ENCODE measurements at places on chromosomes 13 and 19.
A peak's percentile ranks its signal among the peaks of the same experiment; 100 is the strongest.

- no peak for DNase-seq
These were observed 641 bp downstream of the PPP5C start for GRCh38 chr19:46347572-46347883.

DNA sequence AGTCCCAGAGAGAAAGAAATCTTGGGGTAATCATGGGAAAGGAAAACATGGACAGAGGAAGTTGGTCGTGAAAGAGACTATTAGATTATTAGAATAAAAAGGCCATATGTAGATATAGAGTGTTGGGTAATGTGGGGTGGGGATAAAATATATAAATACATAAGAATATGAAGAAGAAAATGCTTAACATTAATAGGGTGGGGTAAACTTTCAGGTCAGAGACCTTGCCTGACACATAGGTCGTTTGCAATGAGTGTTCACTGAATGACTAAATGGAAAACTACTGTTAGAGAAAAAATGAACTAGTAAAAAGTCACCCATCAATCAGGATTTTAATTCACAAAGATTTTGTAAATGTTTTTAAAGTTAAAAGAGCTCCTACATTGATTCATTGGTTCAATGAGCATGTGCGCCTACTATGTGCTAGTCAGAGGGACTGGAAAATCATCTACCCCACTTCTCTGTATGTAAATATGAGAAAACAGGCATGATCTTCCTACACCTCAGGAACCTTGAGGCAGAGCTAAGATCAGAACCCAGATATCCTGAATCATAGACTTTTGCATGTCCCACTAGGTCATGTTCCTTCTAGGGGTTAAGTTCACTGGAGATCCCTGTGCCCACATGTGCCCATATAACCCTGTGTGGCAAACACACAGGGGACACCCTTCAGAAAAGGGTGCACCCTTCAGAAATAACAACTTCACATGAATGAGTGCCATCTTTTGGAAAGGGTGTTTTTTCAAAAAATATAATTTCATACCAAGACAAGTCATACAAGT is 24.6 kb upstream of the KLF12 start:
- DNase-seq, result no peak

DNA sequence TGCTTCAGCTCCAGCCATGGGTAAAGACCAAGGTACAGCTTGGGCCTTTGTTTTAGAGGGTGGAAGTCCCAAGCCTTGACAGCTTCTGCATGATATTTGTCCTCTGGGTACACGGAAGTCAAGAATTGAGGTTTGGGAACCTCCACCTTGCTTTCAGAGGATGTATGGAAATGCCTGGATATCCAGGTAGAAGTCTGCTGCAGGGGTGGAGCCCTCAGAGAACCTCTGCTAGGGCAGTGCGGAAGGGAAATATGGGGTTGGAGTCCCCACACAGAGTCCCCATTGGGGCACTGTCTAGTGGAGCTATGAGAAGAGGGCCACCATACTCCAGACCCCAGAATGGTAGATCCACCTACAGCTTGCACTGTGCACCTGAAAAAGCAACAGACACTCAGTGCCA is 23.0 kb upstream of the MYO16 start:
- no peak for DNase-seq

DNA sequence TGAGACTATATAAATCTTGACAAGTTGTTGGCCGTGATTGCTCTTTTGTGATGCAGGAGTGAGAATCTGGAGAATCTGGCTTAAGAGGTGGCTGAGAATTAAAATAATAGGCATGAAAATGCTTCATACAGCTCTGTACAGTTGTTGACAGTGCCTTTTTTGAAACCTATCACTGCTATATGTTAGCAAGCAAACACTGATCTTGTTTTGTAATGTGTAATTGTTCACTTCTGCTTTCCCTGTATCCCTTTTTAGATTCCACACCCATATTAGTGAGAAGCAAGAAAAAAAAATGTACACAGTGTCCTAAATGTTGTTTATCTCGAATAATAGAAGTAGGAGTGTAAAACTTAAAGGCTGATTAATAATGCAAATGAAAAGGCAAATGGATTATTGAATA is 31.1 kb downstream of the ITM2B start:
- no peak for DNase-seq

GRCh38 chr13:44293908-44294735 is 79.5 kb upstream of the SERP2 start:
- DNase-seq, result no peak

- no peak for DNase-seq
These were observed 4.9 kb downstream of the SSC5D start for GRCh38 chr19:55493052-55493644.

DNA sequence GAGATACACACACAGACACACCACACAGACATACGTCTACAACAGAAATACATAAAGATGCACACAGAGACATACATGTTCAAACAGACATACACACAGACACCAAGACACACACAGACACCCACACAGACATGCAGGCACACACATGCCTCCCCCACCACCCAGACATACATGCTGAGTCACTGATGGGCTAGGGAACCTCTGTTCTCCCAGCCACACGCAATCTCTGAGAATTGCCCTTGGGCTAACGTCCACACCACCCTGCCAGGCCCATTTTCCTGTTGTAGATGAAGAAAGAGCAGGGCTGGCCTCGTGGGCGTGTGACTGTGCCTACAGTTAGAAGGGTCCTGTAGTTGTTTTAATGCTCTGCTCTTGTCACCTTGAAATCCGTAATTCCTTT is 261.9 kb downstream of the KCNRG start:
- DNase-seq, result no peak

DNA sequence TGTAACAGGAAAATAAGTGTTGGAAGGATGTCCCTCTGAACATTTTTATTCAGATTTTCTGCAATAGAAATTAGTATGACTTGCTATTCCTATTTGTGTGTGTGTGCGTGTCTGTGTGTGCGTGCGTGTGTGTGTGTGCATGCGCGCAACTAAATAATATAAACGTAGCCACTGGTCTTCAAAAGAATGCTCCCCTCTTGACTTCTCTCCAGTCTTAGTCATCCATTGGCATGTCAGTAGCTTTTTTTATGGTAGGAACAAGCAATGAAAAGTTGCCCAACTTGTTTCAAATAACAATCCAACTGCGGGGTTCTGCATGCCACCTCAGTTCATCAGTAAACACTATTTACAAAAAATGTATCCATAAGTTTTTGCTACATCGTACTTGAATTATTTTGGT is 249.6 kb downstream of the GPC6 start:
- no peak for DNase-seq

DNA sequence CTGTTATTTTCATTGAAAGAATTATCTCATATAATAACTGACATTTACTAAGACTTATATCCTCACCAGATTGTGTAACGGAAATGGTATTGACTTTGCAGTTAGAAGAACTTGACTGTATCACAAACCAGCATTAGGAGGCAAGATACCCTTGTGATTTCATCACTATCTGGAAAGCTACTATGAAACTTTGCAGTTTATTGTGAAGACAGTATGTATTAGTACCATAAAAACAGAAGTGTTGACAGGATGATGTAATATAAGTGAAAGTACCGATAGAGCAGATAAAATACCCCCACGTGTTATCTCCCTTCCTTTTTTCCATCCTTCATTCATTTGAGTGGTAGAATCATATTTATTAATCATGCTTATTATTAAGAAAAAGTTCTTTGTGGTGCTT is 365.7 kb upstream of the KLHL1 start:
- no peak for DNase-seq

DNA sequence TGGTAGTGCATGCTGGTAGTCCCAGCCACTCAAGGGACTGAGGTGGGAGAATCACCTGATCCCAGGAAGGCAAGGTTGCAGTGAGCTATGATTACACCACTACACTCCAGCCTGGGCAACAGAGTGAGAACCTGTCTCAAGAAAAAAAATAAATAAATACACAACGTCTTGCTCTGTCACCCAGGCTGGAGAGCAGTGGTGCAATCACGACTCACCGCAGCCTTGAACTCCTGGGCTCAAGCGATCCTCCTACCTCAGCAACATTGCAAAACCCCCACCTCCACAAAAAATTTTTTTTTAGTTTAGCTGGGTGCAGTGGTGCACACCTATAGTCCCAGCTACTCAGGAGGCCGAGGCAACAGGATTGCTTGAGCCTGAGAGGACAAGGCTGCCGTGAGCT is 8.8 kb downstream of the TPM4 start:
- DNase-seq, result no peak

- DNase-seq, result no peak
These were observed 45.2 kb upstream of the RANBP3 start for GRCh38 chr19:6023085-6023682.

GRCh38 chr13:77898097-77898496 is 20.5 kb downstream of the EDNRB start:
- no peak for DNase-seq

DNA sequence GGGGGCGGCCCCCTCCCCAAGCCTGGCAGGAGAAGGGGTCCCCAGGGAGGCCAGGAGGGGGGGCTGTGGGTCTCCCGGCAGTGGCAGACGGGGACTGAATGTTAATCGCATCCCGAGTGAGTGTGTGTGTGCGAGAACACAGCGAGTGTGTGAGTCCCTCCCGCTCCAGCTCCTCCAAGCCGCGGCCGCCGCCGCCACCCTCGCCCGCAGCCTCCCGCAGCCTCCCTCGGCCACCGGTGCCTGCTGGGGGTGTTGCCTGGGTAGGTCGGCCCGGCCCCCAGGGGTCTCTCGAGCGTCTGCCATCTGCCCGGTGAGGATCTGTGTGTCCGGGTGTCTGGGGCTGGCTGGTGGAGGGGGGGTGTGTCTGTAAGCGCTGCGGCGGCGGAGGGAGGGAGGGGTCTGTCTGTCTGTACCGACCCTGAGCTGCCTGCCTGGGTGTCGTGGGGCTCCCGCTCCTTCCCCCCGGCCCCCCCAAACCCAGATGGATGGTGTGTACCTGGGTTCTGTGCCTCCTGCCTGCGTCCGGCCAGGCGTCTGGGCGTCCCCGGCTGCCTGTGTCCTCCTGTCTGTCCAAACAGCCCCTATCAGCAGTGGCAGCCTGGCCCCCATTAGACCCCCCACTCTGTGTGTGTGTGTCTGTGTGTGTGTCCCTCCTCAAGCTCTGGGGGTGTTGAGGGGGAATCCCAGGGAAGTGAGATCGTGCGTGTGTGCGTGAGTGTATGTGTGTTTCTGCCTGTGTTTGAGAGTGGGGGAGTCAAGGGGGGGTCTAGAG is at the start of gene GRIN2D:
Gene GRIN2D, plus strand, starts transcription at position 110 of the 772 bp plus-strand sequence. CDS start 4,725 bp downstream, outside the sequence.
- no peak for DNase-seq

GRCh38 chr19:1264801-1265614 is 4.1 kb upstream of the CIRBP start:
- DNase-seq, result no peak

DNA sequence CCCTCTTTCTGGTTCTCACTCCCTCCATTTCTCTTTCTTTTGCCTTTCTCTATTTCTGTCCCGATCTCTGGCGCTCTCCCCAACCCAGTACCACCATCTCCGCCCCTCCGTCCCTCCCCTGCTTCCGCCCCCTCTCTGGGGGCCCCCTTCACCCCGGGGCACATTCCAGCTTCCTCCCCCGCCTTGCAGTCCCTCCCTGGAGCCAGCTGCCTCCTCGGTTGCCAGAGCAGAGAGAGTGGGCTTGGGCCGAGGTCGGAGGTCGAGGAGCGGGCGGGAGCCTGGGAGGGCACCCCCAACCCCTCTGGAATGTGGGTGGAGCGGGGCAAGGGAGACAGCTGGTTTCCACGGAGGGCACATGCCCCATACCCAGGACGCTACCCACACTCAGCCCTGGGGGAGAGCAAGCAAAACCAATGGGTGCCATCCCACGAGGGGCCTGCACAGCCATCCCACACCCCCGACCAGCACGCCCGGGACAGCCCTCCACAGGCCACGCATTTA is 6.5 kb upstream of the CIRBP start:
- no peak for DNase-seq

GRCh38 chr13:99352351-99353245 is 45.4 kb upstream of the GPR183 start:
- no peak for DNase-seq

DNA sequence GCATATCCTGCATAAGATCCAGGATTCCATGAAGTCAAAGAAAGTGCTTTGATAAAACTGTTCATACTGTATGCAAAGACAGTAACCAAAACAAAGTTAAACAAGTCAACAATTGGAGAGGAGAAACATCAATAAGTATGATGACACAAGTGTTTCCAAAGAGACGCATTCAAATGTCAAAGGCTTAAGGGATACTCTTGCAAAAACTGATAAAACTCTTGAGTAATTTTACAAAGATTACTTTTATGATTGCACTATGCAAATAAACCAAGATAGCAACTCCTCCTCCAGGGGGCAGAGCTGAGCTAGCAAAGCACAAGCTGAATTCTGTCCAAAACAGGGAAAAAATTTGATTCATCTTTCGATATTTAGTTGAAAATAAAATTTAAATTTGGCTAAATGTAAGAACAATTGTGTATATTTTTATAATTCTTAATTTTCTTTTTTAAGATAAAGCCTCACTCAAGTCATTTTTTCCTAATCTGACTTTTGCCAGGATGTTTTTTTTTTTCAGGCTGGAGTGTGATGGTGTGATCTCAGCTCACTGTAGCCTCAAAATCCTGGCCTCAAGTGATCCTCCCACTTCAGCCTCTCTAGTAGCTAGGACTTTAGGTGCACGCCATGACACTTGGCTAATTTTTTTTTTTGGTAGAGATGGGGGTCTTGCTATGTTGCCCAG is 84.0 kb downstream of the MZT1 start:
- DNase-seq, result no peak

DNA sequence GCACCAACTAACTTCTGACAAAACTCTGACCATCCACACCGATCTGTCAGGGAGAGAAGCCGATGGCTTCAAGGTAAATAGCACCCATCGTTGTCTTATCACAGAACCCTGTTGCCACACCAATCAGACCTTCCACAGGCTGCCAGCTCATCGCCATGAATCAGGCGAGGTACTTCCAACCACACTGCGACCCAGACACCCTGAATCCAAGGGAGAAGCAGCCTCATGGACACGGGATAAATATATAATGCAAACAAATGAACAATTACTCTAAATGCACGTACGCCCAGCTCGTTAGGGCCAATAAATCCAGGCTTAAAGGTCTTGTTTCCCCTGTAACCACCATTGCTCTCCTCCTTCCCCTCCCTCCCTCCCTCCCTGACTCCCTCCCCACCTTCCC is 20.8 kb downstream of the RANBP3 start:
- DNase-seq, result peak; percentile 79

GRCh38 chr13:55669051-55669450 is 1471.7 kb upstream of the PRR20A start:
- no peak for DNase-seq

- no peak for DNase-seq
These were observed 2.1 kb downstream of the SNAPC2 start for GRCh38 chr19:7921967-7922835.

- peak; percentile 24 for DNase-seq
These were observed 23.1 kb downstream of the TBC1D4 start for GRCh38 chr13:75458696-75459422.

GRCh38 chr13:31067416-31068118 is 94.1 kb downstream of the HSPH1 start:
- no peak for DNase-seq

- peak; percentile 97 for DNase-seq
These were observed 47.4 kb downstream of the ZFP14 start for GRCh38 chr19:36331353-36332228.

- DNase-seq, result no peak
These were observed 224.4 kb upstream of the HTR2A start for GRCh38 chr13:47121092-47121763.

DNA sequence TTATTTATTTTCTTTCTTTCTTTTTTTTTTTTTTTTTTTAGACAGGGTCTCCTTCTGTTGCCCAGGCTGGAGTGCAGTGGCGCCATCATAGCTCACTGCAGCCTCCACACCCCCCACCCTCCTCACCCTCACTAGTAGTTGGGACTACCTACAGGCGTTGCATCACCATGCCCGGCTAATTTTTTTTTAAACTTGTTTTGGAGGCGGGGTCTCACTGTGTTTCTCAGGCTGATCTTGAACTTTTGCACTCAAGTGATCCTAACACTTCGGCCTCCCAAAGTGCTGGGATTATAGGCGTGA is 33.6 kb downstream of the GJA3 start:
- DNase-seq, result no peak

- DNase-seq, result peak; percentile 9
These were observed 90.9 kb downstream of the NALCN start for GRCh38 chr13:101325423-101325822.
